Endothelial cell of umbilical vein (primary cell): ENCODE measurements at places on chromosomes 6 and 20. TPM values are rescaled to one million over a fixed set of nuclear protein-coding genes. Genes with fewer than 3 reads are reported as not detected.

DNA sequence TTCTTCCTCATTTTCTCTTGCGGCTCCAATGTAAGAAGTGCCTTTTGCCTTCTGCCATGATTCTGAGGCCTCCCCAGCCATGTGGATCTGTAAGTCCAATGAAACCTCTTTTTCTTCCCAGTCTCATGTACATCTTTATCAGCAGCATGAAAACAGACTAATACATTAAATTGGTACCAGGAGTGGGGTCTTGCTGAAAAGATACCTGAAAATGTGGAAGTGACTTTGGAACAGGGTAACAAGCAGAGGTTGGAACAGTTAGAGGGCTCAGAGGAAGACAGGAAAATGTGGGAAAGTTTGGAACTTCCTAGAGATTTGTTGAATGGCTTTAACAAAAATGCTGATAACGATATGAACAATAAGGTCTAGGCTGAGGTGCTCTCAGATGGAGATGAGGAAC, 316.7 kb upstream of the HS3ST5 start:
- DNase-seq = no peak

DNA sequence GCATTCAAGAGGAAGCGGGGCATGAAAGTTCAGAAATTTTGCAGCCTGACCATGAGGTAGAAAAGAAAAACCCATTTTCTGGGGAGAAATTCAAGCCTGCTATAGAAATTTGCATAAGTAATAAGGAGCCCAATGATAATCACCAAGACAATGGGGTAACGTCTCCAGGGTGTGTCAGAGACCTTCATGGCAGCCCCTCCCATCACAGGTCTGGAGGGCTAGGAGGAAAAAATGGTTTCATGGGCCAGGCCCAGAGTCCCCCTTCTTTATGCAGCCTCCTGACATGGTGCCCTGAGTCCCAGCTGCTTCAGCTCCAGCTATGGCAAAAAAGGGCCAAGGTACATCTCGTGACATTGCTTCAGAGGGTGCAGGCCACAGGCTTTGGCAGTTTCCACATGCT, 618.5 kb downstream of the EYS start:
- no peak for DNase-seq

DNA sequence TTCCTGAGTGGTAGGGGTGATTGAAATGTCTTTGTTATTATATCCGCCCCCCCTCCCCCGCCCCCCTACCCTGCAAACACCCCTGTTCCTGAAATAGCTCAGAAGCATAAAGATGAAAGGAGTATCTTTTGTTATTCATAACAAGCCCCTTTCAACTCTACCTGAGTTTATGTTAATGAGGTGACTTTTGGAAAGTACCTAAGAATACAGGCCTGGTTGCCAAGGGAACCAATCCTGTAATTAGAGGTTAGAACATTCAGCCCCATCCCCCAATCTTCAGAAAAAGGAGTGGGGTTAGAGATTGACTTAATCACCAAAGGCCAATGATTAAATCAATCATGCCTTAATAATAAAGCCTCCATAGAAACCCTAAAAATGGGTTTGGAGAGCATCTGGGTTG, 979.2 kb upstream of the GJE1 start:
- no peak for DNase-seq

DNA sequence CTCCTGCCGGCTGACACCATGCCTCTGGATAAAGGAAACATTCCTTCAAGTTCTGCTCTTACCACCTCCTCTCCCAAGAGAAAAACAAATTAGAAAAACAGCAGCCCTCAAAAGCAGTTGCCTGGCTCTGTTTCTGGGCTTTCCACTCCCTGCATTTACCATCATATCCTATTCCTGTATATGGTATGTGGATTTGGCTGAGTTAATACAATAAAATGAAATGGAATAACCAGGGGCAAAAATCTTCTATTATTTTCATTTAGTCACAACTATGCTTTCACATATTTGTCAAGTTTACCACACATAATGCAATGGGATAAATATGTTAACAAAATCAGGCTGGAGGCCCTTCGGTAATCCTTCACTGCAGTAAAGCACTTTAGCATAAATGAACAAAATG, 34.3 kb downstream of the COL12A1 start:
- DNase-seq = no peak

DNA sequence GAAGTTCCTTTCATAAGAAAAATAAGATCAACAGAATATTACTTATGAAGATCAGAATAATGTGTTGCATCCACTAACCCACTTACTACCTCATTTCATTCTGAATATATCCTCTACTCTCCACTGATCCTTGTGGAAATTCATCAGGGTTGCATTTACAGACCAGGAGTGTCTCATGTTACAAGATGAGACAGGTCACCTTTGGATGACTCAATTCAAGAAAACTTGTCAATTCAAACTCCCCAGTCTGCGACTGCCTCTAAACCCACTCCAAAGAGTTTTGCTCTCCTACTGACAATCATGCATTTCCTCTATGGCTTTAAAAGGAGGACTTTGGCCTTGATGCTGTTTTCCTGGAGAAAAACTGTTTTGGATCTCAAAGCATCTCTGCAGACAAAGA, 68.4 kb downstream of the ID4 start:
- no peak for DNase-seq

GRCh38 chr6:46909371-46909770, 12.4 kb downstream of the ADGRF5 start:
- peak; percentile 93 for DNase-seq

Gene RAMACL
- 4.0 and 5.3 TPM in 2 replicates for total RNA-seq

Gene CNR1
- not detected in 2 replicates for total RNA-seq

Gene MOCS3
- total RNA-seq = 3.6 and 4.2 TPM in 2 replicates

Gene SLC22A1
- total RNA-seq = not detected in 2 replicates

DNA sequence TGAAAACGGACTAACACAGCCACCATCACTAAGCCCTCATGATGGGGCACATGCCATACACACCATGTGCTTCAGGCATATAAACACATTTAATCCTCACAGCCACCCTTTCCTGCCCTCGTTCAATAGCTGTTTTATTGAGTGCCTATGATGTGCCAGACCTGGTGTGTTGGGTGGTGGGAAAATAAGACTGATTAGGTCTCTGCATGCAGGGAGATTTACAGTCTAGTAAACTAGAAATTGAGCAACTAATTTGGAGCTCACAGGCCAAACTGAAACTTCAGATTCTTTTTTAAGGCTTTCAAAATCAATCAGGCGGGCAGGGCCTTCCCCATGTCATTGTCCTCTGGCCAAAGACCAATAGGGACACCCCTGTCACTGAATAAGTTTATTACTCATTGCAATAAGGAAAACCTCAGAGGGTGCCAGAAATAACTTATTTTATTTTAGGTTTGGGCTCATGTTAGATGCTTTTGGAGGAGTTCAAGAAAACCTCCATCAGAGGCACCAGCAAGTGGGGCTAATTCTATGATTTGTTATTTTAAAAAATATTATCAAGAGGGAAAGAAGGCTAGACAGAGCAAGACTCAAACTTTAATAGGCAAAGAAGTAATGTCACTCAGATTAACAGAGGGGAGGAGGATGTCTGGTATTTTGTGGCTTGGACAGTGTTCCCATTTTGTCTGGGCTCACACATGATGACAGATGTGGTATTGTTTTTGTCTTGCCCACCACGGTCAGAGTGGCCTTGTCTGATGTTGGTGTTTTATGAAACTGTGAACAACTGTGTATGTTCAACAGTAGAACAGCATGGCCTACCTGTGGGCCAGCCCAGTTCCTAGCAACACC, 12.0 kb downstream of the ZFP64 start:
- no peak for DNase-seq
